Activated naive CD8-positive, alpha-beta T cell treated with anti-CD3 and anti-CD28 coated beads for 36 hours (primary cell): ENCODE measurements at places on chromosomes 3 and 15. TPM values are rescaled to one million over a fixed set of nuclear protein-coding genes. Genes with fewer than 3 reads are reported as not detected.
A peak's percentile ranks its signal among the peaks of the same experiment; 100 is the strongest.

Gene SATB1
- 94.8 TPM for total RNA-seq

GRCh38 chr3:152127058-152127457 is 141.7 kb upstream of the MBNL1 start:
- no peaks in the 10 kb centered on the region for H3K27me3 ChIP-seq
- DNase-seq: peak; percentile 21
- no peaks in the 10 kb centered on the region for H3K36me3 ChIP-seq

- H3K27ac ChIP-seq: no peak overlapping the region
- H3K4me3 ChIP-seq: no peak overlapping the region
- H3K4me1 ChIP-seq: no peaks in the 10 kb centered on the region
- no peak for DNase-seq
- H3K27me3 ChIP-seq: peaks cover 2% of the 10 kb centered on the region
These were observed 1.5 kb downstream of the MYL3 start for GRCh38 chr3:46861605-46862368.

DNA sequence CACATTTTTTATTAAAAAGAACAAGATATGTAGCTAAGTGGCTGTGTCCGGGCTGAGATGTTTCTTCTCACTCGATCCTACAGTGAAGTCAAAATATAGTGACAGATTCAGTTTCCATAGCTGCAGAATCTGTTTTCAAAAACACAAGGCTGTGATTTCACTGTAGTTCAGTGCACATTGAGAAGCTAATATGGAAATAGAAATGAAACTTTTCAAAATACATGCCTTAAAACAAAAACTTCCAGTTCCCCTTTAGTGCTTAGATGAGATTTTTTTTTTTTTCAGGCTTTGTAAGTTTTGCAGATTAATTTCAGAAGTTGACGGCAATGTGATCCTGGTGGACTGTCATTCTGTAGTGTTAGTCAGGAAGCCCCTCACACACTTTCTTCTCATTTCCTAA is 23.8 kb upstream of the TRAK1 start:
- no peak overlapping the region for H3K27ac ChIP-seq
- H3K27me3 ChIP-seq: no peaks in the 10 kb centered on the region
- no peak overlapping the region for H3K4me3 ChIP-seq
- peaks cover 22% of the 10 kb centered on the region for H3K4me1 ChIP-seq
- no peaks in the 10 kb centered on the region for H3K36me3 ChIP-seq
